ENCODE measurements at places on chromosomes 6 and 20. TPM values are rescaled to one million over a fixed set of nuclear protein-coding genes. Genes with fewer than 3 reads are reported as not detected.

DNA sequence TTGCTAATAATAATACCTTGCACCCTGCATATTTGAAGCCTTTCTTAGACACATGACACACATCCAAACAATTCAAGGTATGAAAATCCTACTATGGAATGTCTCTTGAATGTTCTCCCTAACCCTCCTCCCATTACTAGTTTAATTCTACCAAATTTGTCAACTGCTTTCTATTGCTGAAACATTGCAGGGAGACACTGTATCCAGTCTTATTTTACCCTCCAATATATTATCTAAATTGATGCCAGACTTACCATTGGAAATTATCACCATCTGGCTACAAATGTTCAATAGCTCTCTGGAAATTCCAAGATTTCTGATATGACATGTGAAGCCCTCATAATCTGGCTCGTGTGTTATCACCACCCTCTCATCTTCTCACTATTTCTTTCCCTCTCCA is 1027.3 kb upstream of the CITED2 start:
- no peak for DNase-seq

DNA sequence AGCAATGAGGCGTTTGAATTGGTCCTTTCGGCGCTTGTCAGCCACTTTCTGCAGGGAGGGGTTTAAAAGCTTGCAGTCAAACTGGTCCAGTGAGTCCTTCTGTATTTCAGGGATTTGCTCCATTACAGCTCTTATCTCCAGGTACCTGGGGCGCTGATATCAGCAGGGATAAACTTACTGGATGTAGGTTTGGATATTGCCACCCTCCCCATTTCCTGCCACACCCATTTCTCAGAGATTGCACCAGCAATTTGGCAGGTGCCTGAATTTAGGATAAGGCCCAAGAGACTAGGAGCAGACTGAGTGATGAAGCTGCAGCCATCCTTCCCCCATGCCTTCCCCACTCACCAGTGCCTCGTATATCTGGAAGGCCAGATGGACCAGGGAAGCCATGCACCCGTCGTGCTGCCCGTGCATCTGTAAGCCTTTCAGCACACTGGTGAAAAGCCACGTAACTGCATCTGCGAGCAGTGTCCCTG is 7.6 kb downstream of the POLR1C start:
- no peak for DNase-seq

GRCh38 chr6:4358414-4359107 is 223.2 kb upstream of the ECI2 start:
- peak; percentile 91 for DNase-seq

DNA sequence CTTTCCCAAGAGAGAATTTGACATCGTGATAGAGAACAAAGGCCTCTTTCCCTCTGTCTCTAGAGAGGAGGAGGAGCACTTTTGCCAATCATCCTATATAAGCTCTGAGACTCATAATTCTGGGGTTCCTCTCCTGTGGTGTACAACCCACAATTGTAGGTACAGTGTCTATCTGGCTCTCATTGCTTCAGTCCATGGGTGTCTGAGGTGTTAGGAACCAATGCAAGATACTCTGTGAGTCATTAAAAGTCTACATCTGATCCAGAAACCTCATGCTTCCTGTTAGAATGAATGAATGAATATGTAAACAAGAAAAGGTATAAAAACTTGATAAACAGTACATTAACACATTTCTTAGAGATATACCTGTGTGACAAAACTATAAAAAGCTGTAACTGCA is 356.7 kb downstream of the QKI start:
- DNase-seq = no peak

DNA sequence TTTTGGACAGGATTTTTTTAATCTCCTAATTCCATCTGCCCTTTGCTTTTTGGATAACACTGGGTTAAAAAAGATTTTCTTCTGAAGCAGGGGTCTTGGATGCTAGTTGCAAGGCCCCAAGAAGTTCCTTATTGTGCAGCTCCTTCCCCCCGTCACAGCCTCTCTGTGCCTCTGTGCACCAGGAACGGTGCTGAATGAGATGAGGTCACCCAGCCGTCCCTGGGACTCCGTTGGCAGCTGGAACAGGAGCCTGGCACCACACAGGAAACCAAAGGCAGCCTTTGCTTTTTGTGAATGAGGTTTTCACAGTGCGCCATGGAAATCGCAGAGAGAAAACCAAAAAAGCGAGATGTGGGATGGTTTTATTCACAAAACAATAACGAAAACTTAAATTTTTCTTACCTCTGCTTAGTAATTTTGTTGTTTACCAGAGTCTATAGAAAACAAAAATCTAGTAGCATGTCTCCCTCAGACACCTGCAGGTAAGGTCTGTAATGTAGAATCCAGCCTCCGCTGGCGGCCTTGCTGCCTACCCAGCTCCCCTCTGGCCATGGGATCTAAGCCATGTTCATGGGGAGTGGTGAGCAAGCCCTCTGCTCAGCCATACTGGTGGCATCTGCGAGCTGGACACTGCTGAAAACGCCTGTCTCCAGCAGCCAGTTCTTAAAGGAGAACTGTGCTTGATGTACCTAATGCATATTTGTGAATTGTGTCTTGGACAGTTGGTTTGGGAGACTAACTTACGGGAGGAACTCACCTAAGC is 40.4 kb upstream of the SYNJ2 start:
- no peak for DNase-seq

- no peak for DNase-seq
These were observed 327.4 kb downstream of the KIF16B start for GRCh38 chr20:16245879-16246278.

DNA sequence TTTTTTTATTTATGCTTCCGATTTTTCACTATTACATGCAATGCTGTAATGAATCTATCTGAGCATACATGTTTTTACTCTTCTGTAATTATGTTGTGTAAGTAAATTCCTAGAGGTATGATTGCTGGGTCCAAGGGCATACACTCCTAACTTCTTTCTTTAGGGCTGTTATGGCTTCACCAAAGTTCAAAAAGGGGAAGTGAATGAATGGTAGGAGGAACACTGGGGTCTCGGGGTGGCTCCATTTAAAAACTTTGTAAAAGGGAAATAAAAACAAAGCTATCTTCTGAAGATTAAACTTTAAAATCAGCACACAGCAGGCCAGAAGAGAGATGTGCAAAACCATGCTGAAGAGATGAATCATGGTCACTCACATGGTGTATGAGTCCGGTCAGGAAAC is 289.1 kb upstream of the SUPT3H start:
- DNase-seq = no peak

DNA sequence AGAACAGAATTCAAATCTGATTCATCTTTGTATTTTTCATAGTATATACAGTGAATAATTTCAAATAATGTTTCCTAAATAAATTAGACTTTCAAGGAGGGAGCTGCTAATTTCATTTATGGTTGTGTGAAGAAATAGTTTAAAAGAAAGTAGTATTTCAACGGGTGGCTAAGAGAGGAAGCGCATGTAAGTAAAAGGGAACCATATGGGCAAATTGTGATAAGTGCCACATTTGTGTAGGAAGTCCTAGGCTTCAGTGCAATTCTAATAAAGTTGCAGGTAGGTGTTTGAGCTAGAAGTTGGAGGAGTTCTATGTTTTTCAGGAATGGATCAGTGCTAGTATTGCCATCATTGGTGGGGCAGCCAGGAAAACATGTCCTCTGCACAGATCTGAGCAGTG is 178.8 kb upstream of the PRDM1 start:
- DNase-seq = no peak

GRCh38 chr20:63782521-63782971 is 43.0 kb downstream of the SLC2A4RG start:
- DNase-seq = no peak

DNA sequence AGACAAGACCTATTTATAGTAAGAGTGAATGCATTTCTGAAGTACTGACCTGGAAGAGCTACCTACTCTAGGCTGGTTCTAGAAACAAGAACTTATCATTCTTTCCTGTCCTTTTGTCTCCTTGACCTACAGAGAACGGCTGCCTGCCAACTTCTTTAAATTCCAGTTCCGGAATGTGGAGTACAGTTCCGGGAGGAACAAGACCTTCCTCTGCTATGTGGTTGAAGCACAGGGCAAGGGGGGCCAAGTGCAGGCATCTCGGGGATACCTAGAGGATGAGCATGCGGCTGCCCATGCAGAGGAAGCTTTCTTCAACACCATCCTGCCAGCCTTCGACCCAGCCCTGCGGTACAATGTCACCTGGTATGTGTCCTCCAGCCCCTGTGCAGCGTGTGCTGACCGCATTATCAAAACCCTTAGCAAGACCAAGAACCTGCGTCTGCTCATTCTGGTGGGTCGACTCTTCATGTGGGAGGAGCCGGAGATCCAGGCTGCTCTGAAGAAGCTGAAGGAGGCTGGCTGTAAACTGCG is 8.3 kb downstream of the APOBEC2 start:
- peak; percentile 37 for DNase-seq

DNA sequence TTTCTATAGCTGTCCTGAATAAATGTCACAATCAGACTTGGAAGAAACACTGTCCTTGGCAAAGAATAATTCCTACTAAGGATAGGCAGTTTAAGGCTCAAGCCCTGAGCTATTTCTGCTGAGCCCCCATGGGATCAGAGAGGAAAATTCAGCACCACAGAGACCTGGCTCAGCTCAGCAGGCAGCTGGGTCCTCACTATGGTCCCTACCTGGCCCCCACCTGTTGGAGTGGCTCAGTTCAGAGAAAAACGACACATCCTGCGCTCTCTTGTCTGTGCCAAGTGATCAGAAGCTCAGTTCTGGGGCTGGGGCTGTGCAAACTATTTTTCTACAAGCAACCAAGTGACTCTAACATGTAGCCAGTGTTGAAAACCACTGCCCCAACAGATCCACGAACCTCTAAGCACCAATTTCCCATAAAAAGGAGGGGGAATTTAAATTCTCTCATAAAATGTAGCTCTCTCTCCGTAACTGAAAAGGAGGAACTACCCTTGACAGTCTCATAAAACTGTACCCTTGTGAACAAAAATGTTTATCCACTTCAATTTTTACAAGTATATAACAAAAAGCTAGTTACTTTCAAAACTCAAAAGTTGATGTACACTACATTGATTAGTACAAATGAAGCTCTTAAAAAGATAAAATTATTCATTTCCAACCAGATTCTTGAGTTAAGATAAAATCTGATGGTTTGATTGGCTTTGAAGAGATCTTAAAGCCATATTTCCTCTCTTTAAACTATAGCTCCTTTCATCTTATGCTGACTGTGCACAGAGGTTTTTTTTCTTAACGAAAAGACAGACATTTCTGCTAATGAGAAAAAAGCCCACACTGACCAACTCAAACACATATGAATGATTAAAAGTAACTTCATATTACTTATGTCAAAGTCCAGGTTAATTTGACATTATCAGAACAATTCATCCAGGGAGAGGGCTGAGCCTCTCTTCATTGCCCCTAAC is 52.0 kb downstream of the KIF13A start:
- DNase-seq = no peak

- no peak for DNase-seq
These were observed 30.8 kb downstream of the AGPAT4 start for GRCh38 chr6:161242779-161243693.

DNA sequence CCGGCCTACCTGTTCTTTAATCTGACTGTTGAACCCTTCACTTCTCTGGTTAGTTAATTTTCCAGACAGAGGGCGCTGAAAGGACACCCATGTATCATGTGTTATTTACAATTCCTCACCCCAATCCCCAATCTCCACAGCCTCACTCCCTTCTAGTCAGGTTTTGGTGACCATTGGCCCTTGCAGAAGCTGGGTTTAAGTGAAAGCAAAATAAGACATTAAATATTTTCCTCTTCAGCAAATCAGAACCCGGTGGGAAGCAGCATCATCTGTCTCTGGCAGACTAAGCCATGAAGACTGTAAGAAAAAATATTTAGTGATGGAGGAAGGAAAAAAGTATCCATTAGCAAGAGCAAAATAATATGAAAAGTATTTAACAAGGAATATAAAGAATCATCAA is 9.4 kb upstream of the HLA-DQA1 start:
- DNase-seq = no peak

- DNase-seq = no peak
These were observed 63.5 kb downstream of the STMND1 start for GRCh38 chr6:17165383-17165782.

DNA sequence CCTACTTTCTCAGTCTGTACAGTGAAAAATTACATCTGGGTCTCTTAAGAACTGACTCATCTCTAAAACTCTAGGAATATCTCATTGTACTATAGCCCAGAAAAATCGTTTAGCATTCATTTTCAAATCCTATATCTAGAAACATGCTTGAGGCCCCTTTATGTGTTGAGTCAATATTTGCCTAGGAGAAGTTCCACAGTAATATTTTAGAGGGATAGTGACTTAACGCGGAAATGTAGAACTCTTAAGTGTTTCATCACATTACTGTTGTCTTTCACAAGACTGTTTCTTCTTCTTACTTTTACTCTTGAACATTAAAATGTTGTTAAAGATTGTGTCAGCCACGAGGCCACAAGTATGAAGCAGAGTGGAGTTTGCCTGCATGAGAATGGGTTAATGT is 23.0 kb upstream of the MYLIP start:
- no peak for DNase-seq

DNA sequence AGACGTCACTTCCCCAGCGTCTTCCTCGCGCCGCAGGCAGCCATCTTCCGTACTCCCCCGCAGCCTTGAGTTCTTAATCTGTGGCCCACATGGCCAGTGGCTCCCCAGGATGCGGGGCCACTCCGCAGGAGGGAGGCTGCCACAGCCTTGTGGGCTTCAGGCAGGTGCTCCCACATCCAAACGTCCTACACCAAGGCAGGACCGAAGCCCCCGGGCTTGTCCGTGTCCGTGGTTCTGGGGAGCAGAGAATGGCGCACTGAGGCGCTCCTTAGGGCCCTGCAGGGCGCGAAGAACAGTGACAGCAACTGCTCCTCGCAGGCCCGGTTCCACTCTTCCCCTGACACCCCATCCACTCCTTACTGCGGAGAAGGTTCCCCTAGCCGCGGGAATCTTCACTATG is 755.8 kb downstream of the PRIM2 start:
- peak; percentile 12 for DNase-seq

GRCh38 chr6:98380589-98380988 is 453.8 kb upstream of the POU3F2 start:
- DNase-seq = no peak

DNA sequence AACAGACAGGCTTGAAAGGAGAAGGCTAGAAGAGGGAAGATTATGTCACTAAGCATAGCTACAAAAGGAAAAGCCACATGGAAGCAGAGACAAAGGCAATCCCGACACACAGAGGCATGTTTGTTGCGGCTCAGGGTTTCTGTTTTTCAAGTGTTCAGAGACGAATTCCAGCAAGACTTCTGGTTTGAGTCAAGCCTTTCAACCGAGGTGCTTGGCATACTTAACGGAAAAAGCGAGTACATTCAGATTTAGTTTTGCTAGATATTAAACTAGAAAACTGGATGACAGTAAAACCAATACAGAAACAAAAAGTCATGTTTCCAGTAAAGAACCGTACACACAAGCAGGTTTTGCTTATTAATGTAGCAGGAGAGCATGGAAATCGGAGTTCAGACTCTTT is 27.2 kb downstream of the MCUR1 start:
- no peak for DNase-seq

Gene CLIC5
- 272 TPM for total RNA-seq

Gene CYP24A1
- not detected for total RNA-seq

Gene PCK1
- 0.62 TPM for total RNA-seq

Gene CAP2
- total RNA-seq = 129 TPM

Gene CRISP3
- not detected for total RNA-seq

Gene EPB41L1
- 19.6 TPM for total RNA-seq
